ENCODE measurements at places on chromosomes 12 and 14.

GRCh38 chr12:69476276-69477017 lies 6.3 kb downstream of the FRS2 start:
- no peak for DNase-seq

- no peak for DNase-seq
Measured at GRCh38 chr14:30356438-30357202, 202.3 kb upstream of the G2E3 start.

DNA sequence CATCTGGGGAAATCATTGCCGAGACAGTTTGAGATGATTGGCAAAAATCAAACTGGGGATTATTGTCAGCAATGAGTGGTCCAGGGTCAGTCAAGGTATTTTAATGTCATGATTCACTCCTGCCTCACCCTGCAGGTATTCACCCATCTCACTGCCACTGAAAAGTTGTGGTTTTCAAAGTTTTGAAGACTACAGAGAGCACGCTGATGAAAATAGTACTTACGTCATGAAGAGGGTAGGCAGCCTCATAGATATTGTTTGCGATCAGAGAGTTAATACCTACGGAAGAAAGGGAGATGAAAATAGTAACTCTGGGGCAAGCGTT lies 138.0 kb downstream of the ANO2 start:
- DNase-seq: peak; percentile 27

DNA sequence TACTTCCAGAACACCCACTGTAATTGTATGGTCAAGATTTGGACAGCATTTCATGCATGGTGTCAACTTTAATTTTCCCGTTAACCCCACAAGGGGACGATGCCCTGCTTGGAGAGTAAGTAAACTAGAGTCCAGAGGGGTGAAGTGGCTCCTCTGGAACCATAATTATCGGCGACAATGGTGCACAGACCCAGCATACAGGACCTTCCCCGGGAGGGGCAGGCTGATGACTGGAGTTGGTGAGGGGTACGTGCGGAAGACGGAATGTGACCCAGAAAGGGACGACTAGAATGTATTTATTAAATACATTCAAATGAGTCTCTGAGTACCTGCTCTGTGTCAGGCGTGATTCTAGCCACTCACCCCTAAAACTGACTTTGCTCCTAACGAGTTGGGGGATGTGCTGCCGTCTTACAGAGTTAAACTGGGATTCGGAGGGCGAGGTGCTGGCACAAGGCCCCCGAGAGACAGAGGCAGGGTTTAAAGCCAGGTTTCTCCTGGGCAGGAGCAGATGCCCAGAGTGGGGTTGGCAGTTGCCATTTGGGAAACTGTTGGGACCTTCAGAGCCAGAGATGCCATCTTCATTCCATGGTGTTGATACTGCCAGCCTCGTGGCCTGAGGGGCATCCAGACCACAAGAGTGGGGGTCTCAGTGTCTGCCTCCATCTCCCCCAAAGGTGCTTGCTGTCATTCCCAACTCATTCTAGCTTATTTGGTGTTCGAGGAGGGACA lies 10.9 kb downstream of the RTL1 start:
- DNase-seq: no peak

GRCh38 chr12:126069549-126070165 lies 1004.4 kb downstream of the AACS start:
- DNase-seq: peak; percentile 38
